ENCODE measurements at places on chromosomes 12 and 14. TPM values are rescaled to one million over a fixed set of nuclear protein-coding genes. Genes with fewer than 3 reads are reported as not detected.

Gene FBXO33
- 23.0 TPM for polyA plus RNA-seq

Gene PELI2
- 14.5 TPM for polyA plus RNA-seq

Gene TROAP
- 61.7 TPM for polyA plus RNA-seq

Gene CCDC184
- polyA plus RNA-seq: 7.8 TPM

Gene PZP
- 10.7 TPM for polyA plus RNA-seq

Gene LGMN
- 88.9 TPM for polyA plus RNA-seq

Gene E2F7
- polyA plus RNA-seq: 3.5 TPM

Gene GLS2
- polyA plus RNA-seq: 2.2 TPM

Gene RAB15
- polyA plus RNA-seq: 4.0 TPM

Gene KRR1
- polyA plus RNA-seq: 24.8 TPM

Gene TXNRD1
- polyA plus RNA-seq: 67.8 TPM

Gene C3AR1
- polyA plus RNA-seq: 9.5 TPM

Gene FOXM1
- polyA plus RNA-seq: 59.7 TPM

Gene GALNT16
- polyA plus RNA-seq: 11.1 TPM

Gene MIA2
- polyA plus RNA-seq: 25.2 TPM

Gene ZFHX2
- polyA plus RNA-seq: 34.3 TPM

Gene PCED1B
- polyA plus RNA-seq: 30.0 TPM

Gene BIN2
- 29.6 TPM for polyA plus RNA-seq

Gene CCDC196
- 66.6 TPM for polyA plus RNA-seq

Gene MGP
- polyA plus RNA-seq: 656 TPM

Gene ARHGEF25
- 18.7 TPM for polyA plus RNA-seq

Gene SPIC
- not detected for polyA plus RNA-seq

Gene GUCY2C
- 0.15 TPM for polyA plus RNA-seq

Gene VWF
- 68.3 TPM for polyA plus RNA-seq

Gene ESPL1
- polyA plus RNA-seq: 30.5 TPM

Gene TOMM20L
- polyA plus RNA-seq: 22.7 TPM

Gene GNB3
- 1.6 TPM for polyA plus RNA-seq

Gene KRT82
- not detected for polyA plus RNA-seq

Gene MGAT4C
- polyA plus RNA-seq: 11.3 TPM

Gene RTRAF
- 439 TPM for polyA plus RNA-seq

Gene RERG
- polyA plus RNA-seq: 27.2 TPM

Gene NID2
- polyA plus RNA-seq: 10.6 TPM

Gene CLEC14A
- polyA plus RNA-seq: 11.4 TPM

Gene FSCB
- 42.9 TPM for polyA plus RNA-seq

Gene SIX1
- 3.0 TPM for polyA plus RNA-seq

Gene RIMBP2
- 8.7 TPM for polyA plus RNA-seq

Gene PSME1
- polyA plus RNA-seq: 101 TPM

Gene COX6A1
- polyA plus RNA-seq: 485 TPM

Gene TAC3
- polyA plus RNA-seq: 3.9 TPM

Gene SOAT2
- 0.25 TPM for polyA plus RNA-seq

Gene NFE2
- polyA plus RNA-seq: 2.6 TPM

Gene AQP5
- 414 TPM for polyA plus RNA-seq

Gene TEAD4
- polyA plus RNA-seq: 9.7 TPM

Gene WDR89
- 6.0 TPM for polyA plus RNA-seq

Gene CLEC6A
- polyA plus RNA-seq: not detected

Gene KRT75
- polyA plus RNA-seq: not detected

Gene NANOG
- 0.29 TPM for polyA plus RNA-seq

Gene RND1
- 1.2 TPM for polyA plus RNA-seq

Gene LPAR5
- polyA plus RNA-seq: 3.1 TPM

Gene VAMP1
- 12.7 TPM for polyA plus RNA-seq

Gene RFLNA
- 0.80 TPM for polyA plus RNA-seq

Gene PMCH
- polyA plus RNA-seq: not detected

Gene PPP1R1A
- polyA plus RNA-seq: 6.3 TPM

Gene ZFP36L1
- polyA plus RNA-seq: 120 TPM

Gene NPAS3
- 1.8 TPM for polyA plus RNA-seq

Data from testis (tissue), 5 donors.